T47D (cell line): ENCODE measurements at places on chromosomes 2 and 18.

- no peak for DNase-seq
Measured at GRCh38 chr18:7894592-7894991, 327.5 kb downstream of the PTPRM start.

DNA sequence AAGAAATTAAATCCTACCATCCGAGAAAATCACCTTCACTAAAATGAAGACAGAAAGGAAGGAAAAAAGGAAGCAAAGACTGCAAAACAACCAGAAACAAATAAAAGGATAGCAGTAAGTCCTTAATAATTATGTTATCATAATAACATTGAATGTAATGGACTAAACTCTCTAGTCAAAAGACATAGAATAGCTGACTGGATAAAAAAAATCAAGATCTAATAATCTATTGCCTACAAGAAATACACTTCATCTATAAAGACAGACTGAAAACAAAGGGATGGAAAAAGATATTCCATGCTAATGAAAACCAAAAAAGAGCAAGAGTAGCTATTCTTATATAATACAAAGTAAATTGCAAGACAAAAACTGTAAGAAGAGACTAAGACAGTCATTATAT, 48.5 kb upstream of the SGPP2 start:
- DNase-seq = no peak

DNA sequence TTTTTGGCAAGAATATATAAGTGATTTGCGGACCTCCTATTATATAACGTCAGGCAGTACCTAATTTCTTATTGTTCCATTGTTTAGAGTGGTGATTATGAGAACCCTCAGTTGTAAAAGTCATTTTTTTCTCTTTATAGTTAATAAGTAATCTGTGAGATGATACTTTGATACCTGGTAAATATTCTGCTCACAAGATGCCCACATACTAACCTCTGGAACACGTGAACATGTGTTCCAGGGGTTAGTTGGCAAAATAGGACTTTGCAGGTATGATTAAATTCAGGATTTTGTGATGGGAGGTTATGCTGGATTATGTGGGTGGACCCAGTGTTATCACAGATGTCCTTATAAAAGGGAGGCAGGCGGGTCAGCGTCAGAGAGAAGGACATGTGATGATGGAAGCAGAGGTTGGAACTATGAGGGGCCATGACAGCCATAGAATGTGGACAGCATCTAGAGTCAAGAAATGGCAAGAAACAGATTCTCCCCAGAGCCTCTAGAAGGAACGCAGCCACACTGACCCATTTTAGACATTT, 16.8 kb downstream of the MAIP1 start:
- DNase-seq = no peak

- no peak for DNase-seq
Measured at GRCh38 chr2:60098996-60099395, 454.5 kb downstream of the BCL11A start.

DNA sequence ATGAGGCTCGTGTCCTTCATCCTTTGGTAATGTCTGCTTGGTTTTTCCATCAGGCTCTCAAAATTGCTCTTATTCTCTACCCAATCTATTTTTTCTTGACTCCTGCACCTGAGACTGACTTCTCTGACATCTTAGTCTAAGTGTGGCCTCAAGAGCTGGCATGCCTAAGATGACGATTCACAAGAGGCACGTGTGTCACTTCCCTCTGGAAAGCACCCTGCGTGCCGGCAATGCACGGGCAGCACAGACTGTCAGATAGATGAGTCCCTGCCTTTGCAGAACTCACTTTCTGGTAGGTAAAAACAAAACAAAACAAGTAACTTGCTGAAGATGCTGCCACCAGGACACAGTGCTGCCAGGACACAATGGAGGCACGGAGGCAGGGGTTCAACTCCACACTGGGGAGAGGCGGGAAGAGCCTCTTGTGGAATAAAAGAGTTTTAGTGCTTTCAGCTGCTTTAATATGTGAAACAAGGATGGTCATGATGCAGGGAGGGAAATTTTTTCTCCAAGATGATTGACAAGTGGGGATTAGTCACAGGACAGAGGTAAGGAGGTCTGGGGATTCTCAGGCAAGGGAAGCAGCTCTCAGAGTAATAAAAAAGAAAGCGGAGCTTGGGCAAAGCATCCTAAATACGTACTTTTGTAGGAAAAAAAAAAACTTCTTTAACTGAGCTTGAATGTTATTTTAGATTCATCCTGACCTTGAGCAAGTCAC, 27.3 kb downstream of the CYB5A start:
- DNase-seq = no peak

DNA sequence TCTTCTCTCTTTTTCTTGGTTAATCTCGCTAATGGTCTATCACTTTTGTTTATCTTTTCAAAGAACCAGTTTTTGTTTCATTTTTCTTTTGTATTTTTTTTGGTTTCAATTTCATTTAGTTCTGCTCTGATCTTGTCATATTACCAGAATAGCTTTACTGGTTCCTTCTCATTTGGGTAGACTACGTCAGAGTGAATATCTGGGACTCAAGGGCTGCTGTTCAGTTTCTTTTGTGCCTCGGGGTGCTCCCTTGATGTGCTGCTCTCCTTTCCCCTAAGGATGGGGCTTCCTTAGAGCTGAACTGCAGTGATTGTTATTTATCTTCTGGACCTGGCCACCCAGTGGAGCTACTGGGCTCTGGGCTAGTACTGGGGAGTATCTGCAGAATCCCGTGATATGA, 29.4 kb upstream of the IL1RN start:
- DNase-seq = no peak

DNA sequence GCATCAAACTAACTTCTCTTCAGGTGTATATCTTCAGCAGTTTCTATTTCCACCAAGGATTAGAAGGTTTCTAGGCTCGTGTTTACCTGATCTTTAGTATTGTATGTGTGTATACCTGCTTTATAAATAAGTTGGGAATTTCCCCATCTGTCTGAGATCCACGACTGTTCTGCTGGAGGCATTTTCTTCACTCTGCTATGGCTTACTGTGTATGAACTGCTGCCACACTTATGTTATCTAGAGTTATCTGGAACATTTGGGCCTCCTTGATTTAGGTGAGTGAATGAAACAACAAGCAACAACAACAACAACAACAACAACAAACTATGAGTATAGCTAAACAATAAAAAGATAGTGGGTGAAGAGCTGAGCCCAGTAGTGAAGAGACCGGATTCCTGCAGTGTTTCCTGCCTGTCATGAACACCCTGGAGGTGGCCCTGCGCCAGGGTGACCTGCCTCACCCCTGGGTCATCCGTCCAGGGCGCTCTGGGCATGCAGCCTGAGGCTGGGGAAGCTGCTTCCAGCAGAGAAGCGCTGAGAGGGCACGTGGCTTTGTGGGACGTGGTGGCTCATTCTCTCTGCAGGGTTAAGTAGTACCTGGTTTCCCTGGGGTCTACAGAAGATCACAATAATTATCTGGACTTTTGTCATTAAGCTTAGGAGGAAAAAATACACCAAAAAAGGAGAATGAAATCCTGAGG, 56.1 kb upstream of the GATA6 start:
- DNase-seq = no peak

DNA sequence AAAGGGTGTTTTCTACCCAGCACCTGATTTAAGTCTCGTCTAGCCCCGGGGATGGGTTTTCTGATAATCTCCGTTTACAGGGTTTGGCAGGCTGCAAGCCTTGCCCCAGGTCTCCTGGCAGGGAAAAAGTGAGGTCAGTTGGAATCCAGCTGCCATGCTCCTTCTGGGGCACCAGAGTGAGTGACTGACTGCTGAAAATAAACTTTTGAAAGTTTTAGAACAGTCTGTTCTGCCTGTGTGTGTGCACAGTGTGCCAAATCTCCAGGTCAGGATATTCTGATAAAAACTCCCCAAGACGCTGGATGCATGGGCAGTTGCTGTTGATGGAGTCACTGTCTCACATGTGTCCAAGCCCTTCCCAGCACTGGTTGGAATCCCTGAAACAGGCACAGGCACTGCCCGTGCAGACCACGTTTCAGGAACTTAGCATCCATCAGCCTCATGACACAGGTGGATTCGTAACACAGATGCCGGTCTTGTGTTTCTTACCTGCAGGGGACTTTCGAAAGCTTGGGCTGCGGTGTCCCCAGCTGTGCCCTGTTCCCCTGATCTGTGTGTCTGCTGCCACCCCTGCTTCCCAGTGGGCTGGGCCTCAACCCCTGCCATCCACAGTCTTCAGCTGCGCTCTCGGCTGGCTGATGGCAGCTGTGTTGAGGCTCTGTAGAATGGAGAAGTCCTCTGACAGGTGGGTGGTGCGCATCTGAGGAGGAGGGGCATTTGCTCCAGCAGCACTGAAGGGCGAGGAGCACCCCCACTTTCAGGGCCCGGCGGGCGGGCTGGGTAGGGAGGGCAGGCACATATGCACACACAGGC, 65.0 kb downstream of the SH3RF3 start:
- DNase-seq = no peak

DNA sequence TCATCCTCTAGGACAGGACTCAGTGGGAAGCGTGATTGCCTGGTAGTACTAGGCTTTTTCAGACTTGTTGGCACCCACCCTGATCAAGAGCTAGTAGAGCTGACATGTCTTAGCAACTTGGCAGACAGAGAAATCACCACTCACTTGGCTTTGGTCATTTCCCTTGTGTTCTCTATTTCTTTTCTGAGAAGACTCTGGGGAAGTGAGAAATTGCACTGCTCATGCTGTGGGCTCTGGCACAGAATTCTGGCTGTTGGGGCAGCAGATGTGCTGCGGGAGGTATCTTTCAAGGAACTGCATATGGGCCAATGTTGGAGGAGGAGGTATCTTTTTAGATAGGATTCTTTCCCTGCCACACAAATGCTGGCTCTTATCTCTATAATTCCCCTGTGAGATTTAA, 529.1 kb upstream of the MEX3C start:
- DNase-seq = no peak

DNA sequence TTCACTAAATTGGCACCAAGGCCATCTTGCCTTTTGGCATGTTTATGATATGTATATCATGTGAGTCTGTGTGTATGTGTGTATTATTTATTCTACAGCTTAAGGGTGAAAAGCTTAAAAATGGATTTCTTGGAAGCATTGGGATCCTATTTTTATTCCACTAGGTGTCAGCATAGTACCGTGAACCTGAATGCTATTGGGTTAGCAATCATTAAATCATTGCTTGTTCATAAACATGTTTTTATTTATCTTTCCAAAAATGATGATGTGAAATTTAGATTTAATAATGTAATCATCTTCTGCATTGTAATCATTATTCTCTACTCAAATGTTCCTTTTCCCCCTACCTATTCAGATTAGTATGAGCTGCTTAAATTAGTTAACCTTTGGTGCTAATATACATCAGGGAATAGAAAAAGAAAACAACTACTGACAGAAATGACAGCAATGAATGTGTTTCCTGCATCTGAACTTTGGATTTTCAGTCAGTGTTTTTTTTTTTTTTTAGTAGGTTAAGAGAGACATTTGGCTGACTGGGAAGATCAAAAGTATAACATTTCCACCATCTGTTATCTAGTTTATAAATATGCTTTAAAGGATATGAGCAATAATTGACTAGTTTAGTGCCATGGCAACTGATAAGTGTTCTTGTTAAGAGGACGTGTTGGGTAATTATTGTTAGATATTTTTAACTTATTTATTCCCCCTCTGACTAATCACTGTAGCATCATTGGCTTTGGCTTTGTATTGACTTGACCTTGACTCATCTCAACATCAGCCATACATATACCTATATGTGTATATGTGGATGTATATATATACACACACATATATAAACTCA, 14.1 kb upstream of the ZSWIM2 start:
- no peak for DNase-seq

- no peak for DNase-seq
Measured at GRCh38 chr18:42268798-42269197, 313.8 kb downstream of the PIK3C3 start.

DNA sequence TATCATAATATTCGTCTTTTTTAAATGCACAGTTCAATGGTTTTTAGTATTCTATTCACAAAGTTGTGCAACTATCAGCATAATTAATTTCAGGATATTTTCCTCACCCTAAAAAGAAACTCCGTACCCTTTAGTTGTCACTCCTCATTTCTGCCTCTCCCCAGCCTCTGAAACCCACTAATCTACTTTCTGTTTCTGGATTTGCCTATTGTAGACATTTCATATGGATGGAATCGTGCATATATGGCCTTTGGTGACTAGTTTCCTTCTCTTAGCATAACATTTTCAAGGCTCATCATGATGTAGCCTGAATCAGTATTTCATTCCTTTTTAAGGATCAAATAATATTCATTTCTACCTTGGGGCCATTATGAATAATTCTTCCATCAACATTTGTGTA, 18.5 kb downstream of the NEURL3 start:
- no peak for DNase-seq

DNA sequence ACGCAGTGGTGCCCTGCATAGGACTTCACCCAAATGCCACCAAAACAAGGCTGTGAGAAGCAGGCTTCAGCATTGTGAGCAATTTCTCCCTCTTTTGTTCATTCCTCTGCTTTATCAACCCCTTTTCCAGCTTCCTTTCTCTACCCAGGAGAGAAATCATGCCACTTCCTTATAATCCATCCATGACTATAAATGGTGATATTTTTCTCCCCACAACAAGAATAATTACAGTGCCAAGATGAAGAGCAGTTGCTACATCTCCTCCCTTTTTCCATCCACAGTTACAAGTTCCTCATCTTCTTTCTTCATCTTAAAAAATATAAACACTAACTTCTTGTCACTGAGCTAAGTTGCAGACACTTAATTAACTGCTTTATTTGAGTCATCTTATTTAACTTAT, 167.2 kb downstream of the ANTXR1 start:
- DNase-seq = no peak

DNA sequence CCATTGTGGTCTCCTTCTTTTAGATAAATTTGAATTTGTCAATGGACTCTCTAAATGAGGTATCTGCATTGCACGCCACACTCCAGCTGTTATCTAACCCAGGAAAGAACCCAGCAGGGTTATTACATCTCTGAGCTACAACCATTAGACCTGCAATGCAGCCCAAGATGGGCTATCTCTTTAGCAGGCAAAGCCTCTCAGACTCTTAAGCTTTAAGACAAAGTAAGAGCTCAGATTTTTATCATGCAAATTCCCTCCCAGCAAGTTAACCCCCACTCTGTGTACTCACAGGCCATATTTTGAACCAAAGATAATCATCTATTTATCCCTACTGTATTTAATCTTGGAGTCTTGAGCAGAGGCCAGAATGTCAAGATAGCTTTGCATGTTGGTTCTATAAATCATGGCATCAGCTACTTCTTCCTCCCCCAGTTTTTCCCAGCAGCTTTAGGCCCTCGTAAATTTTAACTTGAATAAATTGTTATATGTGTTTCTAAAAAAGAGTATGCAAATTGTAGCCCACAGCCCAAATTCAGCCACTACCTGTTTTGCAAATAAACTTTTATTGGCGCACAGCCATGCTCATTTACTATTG, 273.7 kb upstream of the PKDCC start:
- DNase-seq = no peak

GRCh38 chr2:12463189-12463588, 253.5 kb upstream of the TRIB2 start:
- no peak for DNase-seq

GRCh38 chr18:62258616-62259015, 66.5 kb upstream of the TNFRSF11A start:
- DNase-seq = no peak

GRCh38 chr2:680496-680895, 3.3 kb upstream of the TMEM18 start:
- DNase-seq = no peak
